ENCODE measurements at places on chromosomes 4 and X. TPM values are rescaled to one million over a fixed set of nuclear protein-coding genes. Genes with fewer than 3 reads are reported as not detected.
A peak's percentile ranks its signal among the peaks of the same experiment; 100 is the strongest.

GRCh38 chr4:139872274-139872673 lies 206.7 kb downstream of the MGST2 start:
- DNase-seq: no peak

- DNase-seq: peak; percentile 92
These were observed 544 bp downstream of the HERC3 start for GRCh38 chr4:88592600-88593448.

DNA sequence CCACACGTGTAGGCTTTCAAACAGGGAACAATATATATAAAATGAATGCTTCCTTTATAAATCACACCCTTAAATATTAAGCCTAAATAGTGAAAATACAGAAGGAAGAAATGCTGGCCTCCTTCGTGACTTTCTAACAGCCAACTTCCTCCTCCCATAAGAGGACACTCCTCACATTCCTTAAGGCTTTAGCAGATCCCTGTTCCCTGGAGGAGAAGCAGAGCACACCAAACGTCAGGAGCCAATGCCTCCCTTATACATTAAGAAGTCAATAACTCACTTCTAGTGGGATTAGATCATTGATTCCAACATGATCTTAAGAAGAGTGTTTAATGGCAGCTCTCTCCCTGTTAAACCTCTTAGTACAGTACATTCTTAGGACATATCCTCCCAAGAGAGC lies 108.4 kb upstream of the FAM241A start:
- DNase-seq: no peak

DNA sequence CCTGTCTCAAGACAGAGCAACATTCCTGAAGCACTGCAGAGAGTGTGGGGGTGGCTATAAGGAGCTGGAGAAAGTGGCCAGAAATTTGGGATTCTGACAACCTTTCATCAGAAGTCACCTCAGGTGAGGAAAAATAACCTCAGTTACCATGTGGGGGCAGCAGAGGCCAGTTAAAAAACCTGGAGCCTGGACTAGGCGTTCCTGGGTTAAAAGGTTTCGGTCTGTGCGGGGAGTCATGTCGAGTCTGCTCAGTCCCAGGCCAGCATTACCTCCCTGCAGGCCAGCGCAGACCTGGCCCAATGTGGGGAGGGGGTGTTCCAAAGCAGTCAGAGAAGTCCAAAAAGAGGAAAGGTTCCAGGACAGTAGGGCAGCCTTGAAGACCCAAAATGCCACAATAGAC lies 10.9 kb upstream of the NALF2 start:
- no peak for DNase-seq

GRCh38 chr4:152937336-152938236 lies 1.5 kb downstream of the FHDC1 start:
- no peak for DNase-seq

- DNase-seq: no peak
These were observed 44.7 kb downstream of the PTTG2 start for GRCh38 chr4:38004887-38005286.

DNA sequence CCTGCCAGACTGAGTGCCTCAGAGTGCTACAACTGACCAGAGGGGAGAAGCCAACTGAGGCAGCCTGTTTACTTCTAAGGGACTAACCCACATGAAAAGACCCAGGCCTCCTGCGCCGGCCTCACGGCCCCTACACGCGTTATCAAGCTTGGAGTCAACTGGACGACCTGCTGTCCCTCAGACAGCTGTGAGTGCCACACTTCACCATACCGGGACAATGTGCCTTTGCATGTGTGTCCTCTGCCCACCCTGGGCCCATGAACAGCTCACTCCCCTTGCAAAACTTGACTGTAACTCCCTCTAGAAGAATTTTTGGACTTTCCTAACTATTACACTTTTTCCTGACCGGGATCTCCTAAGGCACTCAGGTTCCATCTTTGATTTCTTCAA lies 1.8 kb downstream of the NOP14 start:
- DNase-seq: no peak

The GNRHR gene
- not detected for total RNA-seq

The MAGEA8 gene
- total RNA-seq: not detected

Measured in cardiac septum (tissue), 1 donor.